ENCODE measurements at places on chromosomes 1 and 21. TPM values are rescaled to one million over a fixed set of nuclear protein-coding genes. Genes with fewer than 3 reads are reported as not detected.

The RUNX3 gene
- total RNA-seq: 2.9 TPM

DNA sequence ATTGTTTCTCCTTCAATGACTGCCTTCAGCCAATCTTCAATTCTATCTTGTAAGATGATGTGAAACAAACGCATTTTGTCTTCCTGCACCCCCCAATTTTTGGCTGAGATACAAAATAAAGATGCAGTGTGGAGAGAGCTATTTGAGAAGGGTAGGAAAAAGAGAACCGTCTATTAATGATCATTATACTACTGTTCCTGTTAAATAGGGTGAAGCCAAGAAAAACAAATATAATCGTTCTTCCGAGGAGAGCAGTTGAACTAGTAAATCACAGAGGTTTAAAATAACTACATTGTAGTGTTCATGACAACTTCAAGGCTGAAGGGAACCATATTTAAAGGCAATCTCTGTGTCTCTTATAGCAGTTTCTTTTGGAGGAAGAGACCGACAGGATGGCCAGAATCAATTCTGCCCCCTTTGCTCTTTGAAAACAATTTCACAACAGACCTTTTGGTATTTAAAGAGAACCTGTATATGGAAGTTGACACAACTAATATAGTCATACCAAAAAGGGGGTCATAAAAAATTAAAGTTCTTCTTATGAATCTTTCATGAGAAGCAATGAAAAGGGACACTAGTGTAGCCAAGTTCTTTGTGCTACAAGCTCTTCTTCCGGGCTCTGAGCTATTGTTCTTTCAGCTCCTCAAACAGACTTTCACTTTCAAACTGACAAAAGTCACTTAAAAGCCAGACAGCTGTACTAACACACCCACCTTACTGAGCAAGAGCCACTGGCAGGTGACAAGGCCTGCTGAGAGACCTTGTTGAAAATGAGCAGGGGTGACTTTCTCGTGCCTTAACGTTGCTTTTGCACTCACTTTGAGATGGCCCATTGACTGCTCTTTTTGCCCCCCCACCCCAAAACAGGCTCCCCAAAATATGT lies 30.9 kb downstream of the PROX1 start:
- no peak for DNase-seq

GRCh38 chr1:98322966-98323365 lies 338.6 kb upstream of the SNX7 start:
- no peak for DNase-seq

The OR2T29 gene
- total RNA-seq: not detected

DNA sequence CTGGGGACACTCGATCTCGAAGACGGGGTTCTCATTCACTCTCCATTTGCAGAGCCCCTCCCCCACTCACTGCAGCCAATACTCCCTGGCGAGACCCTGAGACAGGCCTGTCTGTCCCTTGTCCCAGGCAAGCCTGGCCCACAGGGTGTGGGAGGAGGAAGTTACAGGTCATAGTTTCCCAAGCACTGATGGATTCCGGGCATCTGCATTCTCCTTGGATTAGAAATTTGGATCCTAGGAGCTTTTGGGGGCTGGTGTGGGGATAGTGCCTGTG lies 11.3 kb downstream of the WNT3A start:
- no peak for DNase-seq

DNA sequence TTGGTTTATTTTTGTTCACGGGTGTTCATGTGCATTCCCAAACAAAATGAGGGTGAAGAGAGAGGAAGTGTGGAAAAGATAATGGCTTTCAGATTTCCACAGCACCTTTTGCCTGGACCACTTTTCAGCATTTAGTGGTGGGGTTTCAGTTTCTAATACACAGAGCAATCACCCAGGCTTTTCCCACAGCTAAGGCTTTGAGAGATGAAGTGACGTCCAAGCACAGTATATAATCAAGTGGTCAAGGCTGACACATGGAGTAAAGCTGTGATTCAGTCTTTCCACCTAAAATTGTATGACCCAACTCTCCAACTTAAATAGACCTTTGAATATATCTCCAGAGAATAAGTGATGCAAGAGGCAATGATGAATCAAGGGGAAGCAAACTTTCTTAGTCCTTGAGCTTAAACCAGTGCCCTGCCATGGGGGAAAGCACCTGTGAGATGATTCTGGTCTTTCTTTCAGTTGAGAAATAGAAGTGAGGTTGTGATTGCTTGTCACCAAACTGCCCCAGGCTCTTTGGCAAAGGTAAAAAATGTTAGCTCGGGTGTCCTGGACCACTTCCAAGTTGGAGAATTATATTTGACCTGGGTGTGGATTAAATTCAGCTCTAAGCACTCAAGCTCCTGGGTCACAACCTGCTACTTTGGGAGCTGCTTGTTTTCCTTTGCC lies 2.4 kb upstream of the PIK3R3 start:
- DNase-seq: no peak

DNA sequence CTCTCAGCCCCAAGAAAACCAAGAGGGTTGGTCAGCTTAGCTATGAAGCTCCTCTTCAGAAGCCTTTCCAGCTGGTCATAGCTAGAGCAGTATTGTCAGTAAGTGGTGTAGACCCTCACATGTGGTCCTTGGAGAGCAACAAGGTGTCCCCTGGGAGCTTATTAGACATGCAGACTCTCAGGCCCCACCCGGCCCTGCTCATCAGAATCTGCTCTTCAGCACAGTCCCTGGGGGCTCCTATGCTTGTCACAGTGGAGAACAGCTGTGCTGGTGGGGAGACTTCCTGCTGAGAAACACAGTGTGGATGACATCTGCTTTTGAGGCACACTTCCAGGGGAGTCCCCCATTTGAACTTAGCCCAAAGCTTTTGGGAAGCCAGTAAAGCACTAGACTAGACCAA lies 21.9 kb upstream of the NEK2 start:
- DNase-seq: no peak

DNA sequence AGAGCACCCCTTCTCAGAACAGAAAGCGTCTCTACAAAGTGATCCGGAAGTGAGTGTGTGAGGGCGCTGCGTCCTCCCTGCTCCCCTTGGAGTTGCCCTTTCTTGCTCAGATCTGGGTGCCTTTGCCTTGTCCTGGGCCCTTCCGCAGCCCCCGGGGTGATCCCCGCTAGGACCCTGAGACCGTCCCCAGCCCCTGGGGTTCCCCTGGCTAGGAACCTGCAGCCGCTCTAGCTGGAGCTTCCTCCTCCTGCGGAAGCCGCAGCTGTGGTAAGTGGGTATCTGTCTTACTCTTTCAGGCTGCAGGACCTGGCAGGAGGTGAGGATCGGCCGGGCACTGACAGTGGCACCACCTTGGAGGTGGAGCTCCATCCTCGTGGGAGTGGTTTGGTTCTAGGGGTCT lies 11.2 kb downstream of the RRP1 start:
- DNase-seq: no peak

The SELL gene
- 10.3 TPM for total RNA-seq

- no peak for DNase-seq
Observed at GRCh38 chr1:194298007-194298598, 1111.7 kb upstream of the B3GALT2 start.

GRCh38 chr1:206575165-206575893 lies 36.9 kb downstream of the EIF2D start:
- peak; percentile 72 for DNase-seq

The FAM151A gene
- total RNA-seq: not detected

DNA sequence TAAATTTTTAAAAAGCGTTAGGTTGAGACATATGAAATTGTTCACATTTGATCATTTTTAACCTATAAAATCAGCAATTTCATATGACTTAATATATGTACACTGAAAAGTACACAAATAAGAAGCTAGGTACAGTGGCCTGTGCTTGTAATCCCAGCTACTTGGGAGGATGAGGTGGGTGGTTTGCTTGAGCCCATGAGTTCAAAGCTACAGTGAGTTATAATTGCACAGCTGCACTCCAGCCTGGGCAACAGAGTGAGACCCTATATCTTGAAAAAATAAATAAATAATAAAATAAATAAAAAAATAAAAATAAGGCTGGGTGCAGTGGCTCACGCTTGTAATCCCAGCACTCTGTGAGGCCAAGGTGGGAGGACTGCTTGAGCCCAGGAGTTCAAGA lies 5.2 kb upstream of the EPB41 start:
- DNase-seq: no peak

GRCh38 chr1:203464743-203465142 lies 10.9 kb upstream of the PRELP start:
- no peak for DNase-seq
